ENCODE measurements at places on chromosomes 7 and 10.

DNA sequence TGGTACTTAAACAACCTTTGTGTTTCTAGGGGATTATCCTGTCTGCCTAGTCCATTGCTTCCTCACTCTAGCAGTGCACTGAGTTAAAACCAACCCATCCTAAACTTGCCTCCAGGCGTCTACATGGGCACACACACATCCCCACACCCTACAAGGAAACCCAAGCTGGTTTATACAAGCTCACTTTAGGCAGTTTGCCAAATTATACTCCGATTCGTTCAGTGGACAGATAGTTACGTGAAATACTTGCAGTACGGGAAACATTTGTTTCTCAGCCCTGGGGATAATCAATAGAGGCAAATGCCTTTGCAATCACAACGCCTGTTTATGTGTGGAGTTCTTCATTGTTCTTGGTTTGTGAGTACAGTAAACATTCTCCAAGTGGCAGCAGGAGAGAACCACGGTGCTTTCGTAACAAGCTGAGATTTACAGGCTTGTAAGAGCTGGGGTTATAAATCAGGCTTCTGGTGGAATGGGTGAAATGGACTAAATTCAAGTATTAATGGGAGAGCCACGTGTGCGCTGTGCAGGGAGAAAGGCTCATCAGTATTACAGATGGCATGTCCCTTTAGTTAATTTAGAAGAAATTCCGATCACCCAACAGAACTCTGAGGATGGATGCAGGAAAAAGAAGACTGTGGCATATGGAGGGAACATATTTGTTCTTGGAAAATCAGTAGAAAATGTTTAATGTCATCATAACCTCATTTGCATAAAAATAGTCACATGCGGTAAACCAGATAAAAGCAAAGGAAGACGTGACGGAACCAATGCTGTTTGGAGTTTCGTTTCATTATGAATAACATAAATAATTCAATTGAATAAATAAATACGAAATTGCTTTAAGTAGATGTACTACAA is 217.1 kb downstream of the GALNT17 start:
- no peak for DNase-seq

- no peak for DNase-seq
Measured at GRCh38 chr7:151838861-151839381, 38.0 kb downstream of the PRKAG2 start.

DNA sequence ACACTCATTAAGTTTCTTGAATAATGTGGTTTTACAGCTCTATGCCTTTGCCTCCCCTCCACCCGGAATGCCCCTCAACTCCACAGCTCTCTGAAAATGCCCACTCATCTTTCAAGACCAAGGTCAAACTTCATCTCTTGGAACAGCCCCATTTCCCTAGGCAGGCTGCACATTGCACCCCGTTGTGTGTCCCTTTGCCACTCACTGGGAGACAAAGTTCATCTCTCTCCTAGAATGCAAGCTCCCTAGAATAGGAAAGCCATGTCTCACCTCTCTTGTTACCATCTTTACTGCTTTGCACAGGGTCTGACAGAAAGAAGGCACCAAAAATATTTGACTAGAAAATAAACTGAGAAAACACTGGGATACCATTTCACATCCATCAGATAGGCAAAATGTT is 33.3 kb downstream of the UBE2H start:
- DNase-seq = no peak

- DNase-seq = peak; percentile 93
Measured at GRCh38 chr7:16668049-16668858, 22.3 kb downstream of the BZW2 start.

GRCh38 chr7:135597926-135598305 is 40.2 kb downstream of the NUP205 start:
- DNase-seq = no peak

All from RWPE1 (cell line).